ENCODE measurements at places on chromosomes 2 and 18. TPM values are rescaled to one million over a fixed set of nuclear protein-coding genes. Genes with fewer than 3 reads are reported as not detected.

The SPIRE1 gene
- 1.7 TPM for total RNA-seq

DNA sequence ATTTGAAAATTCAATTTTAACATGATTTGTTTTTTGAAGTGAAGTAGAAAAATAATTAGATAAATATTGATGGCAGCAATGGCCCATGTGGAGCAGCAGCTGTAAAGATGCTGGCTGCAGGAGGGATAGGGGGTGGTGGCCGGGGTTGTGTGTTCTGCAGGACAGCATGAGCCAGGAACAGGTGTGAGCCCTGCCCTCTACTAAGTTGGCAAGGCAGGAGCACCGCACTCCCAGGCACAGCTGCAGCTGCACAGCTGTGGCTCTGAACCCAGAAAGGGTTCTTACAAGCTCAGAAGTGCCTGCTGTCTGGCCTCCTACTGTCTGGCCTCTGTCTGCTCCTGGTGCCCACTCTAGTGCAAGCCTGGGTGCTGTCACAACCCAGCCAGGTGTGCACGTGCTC, 10.0 kb upstream of the DUSP19 start:
- DNase-seq: no peak

The TMEM200C gene
- total RNA-seq: not detected

DNA sequence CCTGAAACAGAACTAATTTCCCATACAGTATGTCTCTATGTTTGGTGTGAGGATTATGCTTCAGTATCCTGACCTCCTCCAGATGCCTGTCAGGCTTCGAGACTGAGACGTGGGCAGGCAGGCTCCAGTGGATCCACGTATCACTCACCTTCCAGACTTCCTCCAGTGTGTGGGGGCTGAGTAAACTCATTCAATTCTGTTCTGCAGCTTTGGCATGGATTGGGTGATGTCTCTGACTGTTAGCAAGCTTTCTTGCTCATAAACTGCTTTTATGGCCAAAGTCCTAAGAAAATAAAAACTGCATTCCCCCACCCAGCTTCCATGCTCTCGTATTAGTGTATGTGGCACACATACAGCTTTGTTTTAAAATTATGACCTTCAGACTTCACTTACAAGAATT, 53.6 kb downstream of the CCDC93 start:
- no peak for DNase-seq

The IL1RL2 gene
- total RNA-seq: 0.23 TPM

GRCh38 chr2:135931776-135932443, 53.5 kb downstream of the DARS1 start:
- DNase-seq: no peak

DNA sequence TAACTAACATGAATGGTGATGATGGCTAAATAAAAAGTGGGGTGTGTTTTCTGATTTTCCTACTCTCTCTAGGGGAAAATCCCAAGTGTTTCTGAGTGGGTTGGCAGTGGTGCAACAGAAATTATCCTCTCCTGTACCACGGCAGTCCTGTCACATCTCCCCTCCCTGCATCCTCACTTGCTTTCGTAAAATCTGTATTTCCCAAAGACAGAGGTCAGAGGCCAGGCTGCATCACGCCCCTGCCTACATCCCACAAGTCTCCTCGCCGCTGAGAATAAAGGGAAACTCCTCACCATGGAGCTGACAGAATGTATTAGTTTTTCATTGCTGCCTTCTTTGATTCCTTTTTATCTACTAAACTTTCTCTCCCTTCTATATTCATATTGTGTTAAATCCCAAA, 13.1 kb downstream of the FBLN7 start:
- DNase-seq: no peak

- DNase-seq: no peak
These were observed 67.1 kb upstream of the YWHAQ start for GRCh38 chr2:9697909-9698308.

- DNase-seq: no peak
These were observed 84.2 kb downstream of the SOCS6 start for GRCh38 chr18:70373042-70373519.

The KCNG3 gene
- total RNA-seq: not detected

- no peak for DNase-seq
These were observed 8.3 kb upstream of the RHOB start for GRCh38 chr2:20438334-20439192.

The ARHGAP15 gene
- 218 TPM for total RNA-seq

DNA sequence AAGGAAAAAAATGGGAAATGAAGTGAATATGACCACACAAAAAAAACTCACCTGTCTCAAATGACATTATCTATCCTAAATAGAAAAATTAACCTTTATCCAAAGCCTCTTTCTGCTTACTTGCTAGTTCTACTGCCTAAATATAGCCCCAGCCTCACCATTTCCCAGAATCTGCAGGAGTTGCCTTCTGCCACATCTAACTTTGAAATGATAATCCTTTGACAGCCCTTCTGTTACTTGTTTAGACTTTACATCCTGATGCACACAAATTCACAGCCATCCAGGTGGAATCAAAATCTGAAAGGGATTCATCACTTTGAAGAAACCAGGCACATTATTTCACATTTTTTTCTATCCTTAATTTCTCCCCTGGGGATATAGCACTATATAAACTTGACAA, 1356.2 kb upstream of the NXPH2 start:
- no peak for DNase-seq

- DNase-seq: no peak
These were observed 93.6 kb upstream of the SNTG2 start for GRCh38 chr2:857081-857480.

The OXER1 gene
- total RNA-seq: not detected

DNA sequence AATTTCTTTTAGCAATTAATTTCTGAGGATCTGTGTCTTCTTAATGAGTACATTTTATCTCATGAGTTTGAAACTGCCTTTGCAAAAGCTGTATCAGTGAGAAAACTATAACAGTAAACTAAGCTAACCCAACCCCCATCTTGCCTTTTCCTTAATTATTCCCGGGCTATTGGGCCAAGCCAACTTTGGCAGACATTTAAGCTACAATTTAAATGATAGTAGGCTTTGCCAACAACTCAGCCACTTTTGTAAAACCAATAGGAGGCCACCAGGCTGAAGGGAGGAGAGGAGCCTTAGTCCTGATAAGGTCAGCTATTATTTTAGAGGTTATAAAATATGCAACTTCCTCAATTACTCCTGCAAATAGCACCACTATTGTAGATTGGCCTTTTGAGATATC, 218.0 kb upstream of the KCNJ3 start:
- no peak for DNase-seq

DNA sequence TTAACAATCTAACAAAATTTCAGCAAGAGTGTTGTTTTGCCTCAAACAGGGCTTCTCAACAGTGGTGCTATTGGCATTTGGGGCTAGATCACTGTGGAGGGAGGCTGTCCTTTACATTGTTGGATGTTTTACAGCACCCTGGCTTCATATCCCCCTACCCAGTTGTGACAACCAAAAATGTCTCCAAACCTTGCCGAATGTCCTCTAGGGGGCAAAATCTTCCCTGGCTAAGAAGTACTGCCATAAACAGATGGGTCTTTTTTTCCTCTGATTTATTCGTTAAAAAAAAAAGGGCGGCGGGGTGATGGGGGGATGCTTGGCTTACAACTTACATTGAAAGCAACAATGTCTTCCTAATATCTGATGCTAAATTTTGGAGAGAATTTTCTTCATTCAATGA, 207.6 kb upstream of the CCDC150 start:
- no peak for DNase-seq

The TCF7L1 gene
- not detected for total RNA-seq

GRCh38 chr2:205700331-205701132, 18.2 kb downstream of the NRP2 start:
- no peak for DNase-seq

DNA sequence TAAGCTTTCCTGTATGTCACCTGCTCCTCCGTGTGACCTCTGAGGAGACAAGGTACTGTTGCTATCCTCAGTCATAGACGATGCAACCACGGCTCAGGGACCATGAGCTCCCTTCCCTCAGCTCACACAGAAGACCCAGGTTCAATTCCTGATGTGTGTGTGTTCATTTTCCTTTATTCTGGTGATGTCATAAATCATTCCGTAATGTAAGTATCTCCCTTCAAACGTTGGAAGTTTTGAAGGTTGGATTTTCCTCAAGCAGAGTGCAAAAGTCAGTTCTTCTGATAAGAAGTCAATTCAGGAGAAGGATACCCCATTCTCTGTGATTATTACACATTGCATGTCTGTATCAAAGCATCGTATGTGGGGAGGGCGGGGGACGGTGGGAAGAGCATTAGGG, 118.9 kb upstream of the FAM136A start:
- no peak for DNase-seq

GRCh38 chr2:195656859-195657633, at the start of gene SLC39A10:
SLC39A10 (plus strand) TSS chr2:195657226; CDS start chr2:195680043, 22,817 bp downstream.
- peak; percentile 99 for DNase-seq

GRCh38 chr18:5420906-5421305, 122.9 kb downstream of the EPB41L3 start:
- DNase-seq: no peak
